ENCODE measurements at places on chromosomes 3 and 15. TPM values are rescaled to one million over a fixed set of nuclear protein-coding genes. Genes with fewer than 3 reads are reported as not detected.

Gene PP2D1
- 2.9 TPM for total RNA-seq

Gene CRABP1
- 7.7 TPM for total RNA-seq

Gene TM4SF1
- total RNA-seq, result 28.2 TPM

Gene RETNLB
- not detected for total RNA-seq

Gene CCR3
- 41.7 TPM for total RNA-seq

Gene ERC2
- 33.5 TPM for total RNA-seq

Gene DISP2
- 1.2 TPM for total RNA-seq

Gene EHD4
- total RNA-seq, result 15.4 TPM

Gene PLA2G4B
- 0.24 TPM for total RNA-seq

Gene CYP8B1
- 2.6 TPM for total RNA-seq

Gene EFHB
- 7.2 TPM for total RNA-seq

Gene ACTRT3
- total RNA-seq, result 2.6 TPM
